ENCODE measurements at places on chromosomes 13 and 19.

DNA sequence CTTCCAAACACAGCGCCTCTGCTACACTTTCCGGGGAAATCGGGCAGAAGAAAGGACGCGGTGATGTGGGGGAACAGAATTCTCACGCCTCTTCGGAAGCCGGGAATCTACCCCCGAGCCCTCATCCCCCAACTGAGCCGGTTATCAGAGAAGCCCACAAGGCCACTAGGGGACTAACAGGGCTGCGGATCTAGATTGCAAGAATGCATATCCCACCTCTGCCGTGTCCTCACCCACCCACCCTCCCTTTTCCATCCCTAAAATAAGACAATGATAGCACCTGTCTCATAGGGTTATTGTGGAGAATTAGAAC lies 1.1 kb downstream of the IGFLR1 start:
- no peak for DNase-seq

GRCh38 chr19:3287814-3288213 lies 63.4 kb downstream of the CELF5 start:
- DNase-seq: no peak

DNA sequence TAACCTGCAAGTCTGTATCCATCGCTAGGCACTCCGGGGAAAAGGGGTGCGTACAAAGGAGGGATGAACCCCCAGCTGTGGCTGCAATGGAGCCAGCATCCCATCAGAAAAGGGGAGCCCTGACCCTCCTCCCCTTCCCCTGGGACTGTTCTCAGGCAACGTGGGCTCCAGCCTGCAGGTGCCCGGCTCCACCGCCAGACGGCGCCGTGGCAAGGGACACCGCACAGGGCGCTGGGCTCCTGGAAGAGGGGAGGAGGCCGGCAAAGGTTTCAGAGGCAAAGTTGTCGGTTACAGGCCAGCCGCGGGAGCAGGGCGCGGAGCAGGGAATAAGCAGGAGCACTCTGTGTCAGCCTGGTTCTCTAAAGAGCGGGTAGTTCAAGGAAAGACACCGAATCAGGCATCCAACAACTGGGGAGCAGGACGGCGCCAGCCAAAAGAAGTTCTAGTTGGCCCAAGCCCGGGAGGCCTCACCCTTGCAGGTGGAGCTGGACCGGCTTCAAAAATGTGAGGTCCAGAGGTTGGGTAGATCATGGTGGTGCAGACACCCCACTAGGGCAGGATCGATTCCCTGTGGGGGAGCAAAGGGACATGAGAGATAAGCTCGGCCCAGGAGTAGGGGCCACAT lies 53.0 kb upstream of the ATP12A start:
- DNase-seq: peak; percentile 78

DNA sequence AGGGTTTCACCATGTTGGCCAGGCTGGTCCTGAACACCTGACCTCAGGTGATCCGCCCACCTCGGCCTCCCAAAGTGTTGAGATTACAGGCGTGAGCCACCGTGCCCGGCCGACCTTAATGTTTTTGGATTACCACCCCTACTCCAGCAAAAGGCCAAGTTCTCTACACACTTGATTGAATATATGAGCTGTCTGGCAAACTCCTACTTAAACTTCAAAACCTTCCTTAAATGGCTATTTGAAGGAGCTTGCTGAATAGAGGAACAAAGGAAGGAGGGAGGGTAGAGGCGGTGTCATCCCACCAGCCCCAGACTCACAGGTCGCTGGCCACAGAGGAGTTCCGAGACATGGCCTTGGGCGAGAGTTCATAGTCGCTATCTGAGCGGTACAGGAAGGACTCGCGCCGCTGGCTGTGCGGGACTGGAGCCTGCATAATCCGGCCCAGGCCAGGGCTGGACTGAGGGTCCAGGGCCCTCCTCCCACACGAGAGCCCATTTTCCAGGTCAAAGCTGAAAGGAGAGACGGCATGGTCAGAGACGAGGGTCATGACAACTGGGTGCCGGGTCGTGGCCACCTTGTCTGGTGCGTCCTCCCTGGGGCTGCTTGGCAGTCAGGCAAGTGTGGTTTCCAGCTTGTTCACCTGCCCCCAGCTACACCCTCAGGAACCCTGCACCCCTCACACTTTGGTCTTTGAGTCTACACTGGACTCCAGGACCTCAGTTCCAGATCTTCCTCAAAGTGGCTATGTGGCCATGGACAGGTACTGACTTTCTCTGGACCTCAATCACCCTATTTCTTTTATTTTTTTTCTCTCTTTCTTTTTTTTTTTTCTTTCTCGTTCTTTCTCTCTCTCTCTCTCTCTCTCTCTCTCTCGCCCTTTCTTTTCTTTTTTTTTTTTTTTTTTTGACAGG lies 4.2 kb downstream of the PDE4C start:
- no peak for DNase-seq

GRCh38 chr13:63546524-63546923 lies 2130.9 kb upstream of the PCDH20 start:
- no peak for DNase-seq

- DNase-seq: no peak
Observed at GRCh38 chr13:28503182-28503967, 8.4 kb upstream of the FLT1 start.

GRCh38 chr13:95386370-95386769 lies 85.1 kb upstream of the ABCC4 start:
- DNase-seq: no peak

GRCh38 chr19:33460221-33460908 lies 61.2 kb downstream of the PEPD start:
- DNase-seq: no peak

DNA sequence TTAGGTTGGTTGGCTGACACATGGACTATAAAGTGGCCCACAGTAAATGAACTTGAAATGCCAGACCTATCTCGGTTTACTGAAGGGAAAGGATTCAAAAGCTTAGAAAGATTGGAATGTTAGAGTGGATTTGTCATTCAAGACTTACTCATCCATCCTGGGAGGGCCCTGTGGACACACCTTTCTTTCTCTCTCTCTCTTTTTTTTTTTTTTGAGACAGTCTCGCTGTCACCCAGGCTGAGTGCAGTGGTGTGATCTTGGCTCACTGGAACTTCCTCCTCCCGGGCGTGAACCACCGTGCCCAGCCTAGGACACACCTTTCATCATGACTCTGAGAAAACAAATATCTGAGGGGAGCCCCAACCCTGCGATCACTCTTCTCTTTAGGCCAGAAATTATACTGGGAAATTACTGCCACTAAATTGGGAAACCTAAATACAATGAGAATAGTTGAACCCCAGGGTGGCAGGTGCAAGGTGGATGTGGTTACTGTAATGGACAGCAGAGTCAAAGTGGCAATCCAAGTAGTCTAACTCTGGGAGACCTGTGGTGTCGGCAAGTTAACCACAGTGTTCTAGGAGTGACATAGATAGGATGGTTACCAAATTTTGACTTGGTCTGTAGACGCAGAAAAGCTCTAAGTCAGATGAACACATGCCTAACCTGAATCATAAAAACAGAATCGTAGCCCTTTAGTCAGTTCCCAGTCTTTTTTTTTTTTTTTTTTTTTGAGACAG lies 47.1 kb upstream of the ZMYM5 start:
- DNase-seq: no peak

DNA sequence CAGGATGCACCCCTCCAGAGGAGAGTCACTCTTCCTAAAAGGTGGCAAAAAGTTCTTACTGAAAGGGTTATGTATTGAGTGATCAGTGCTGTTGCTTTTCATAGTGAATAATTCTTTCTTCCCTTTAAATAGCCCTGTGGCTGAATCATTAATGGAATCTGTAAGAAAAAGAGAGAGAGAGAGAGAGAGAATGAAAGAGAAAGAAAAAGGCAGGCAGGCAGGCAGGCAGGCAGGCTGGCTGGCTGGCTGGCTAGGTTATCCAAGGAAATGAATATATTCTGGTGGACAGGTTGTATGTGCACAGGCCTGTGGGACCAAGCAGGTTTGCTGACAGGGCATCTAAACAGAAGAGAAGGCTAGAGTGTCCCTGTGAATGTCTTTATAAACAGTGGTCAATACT lies 100.5 kb downstream of the DLEU7 start:
- no peak for DNase-seq

DNA sequence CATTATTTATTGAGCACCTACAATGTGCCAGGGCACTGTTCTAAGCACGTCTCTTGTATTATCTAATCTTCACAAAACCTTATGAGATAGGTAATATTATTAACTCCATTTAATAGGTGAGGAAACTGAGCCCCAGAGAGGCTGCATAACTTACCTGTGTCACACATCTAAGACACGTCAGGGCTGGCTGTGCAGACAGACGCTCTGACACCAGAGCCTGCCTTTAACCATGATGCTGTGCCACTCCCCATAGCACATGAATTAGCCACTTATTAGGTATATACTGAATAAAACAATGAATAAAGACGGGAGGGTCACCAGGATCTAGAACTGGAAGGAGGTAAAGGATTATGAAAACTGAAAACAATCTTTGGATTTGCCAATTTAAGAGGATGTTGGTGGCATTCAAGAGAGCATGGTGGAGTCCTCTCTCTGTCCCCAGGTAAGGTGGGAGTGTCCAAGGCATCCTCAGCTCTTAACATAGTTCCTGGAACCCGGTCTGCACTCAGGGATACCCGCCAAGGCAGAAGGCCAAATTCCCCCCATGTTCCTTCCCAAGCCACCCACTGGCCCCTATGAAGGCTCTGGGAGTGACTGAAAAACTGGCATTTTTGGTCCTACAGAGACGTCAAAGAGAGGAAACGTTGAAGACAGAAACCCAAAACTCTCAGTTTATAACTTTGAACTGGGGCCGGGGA lies 479.7 kb downstream of the FOXO1 start:
- no peak for DNase-seq

- no peak for DNase-seq
Observed at GRCh38 chr19:17757125-17757524, 5.8 kb downstream of the FCHO1 start.

GRCh38 chr13:76129305-76130000 lies 493.3 kb downstream of the LMO7 start:
- DNase-seq: no peak

DNA sequence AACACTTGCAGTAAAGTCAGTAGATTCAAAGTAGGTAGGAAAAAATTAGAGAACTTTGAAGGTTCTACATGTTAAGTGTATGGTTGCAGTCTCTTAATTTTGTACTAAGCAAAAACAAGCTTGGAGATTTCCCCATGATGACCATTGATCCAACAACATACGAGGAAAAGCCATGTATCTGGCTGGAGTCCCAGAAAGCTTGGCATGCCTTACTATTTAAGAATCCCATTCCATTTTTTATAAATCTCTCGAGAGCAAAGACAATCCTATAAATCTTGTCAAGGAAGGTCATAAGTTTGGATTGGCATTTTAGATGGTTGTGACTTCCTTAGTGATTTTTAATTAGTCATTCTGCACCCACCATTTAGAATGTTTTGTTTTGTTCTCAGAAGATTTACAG lies 495.9 kb downstream of the GPC5 start:
- DNase-seq: no peak

- no peak for DNase-seq
Observed at GRCh38 chr19:28397306-28397705, 815.6 kb downstream of the UQCRFS1 start.

GRCh38 chr13:51612867-51613266 lies 28.6 kb downstream of the WDFY2 start:
- DNase-seq: no peak

GRCh38 chr13:95624020-95624419 lies 20.5 kb downstream of the DZIP1 start:
- DNase-seq: peak; percentile 38

DNA sequence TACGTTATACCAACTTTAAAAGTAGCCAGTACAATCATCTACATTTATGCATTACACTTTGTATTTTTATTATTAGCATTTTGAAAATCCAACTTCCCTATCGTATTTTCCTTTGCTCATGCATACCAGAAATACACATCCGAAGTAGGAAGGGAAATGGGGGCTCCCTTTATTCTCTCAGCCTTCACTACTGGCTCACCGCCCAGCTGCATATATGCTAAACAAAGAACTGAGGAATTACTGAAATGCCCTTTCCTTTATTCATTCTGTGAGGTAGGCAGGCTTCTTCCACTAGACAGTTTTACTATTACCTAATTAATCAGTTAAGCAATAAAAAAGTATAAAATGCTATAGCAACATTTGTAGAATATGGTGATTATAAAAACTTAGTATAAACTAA lies 291.6 kb downstream of the KLF12 start:
- no peak for DNase-seq

GRCh38 chr19:50759886-50760285 lies 10.4 kb upstream of the GPR32 start:
- no peak for DNase-seq

DNA sequence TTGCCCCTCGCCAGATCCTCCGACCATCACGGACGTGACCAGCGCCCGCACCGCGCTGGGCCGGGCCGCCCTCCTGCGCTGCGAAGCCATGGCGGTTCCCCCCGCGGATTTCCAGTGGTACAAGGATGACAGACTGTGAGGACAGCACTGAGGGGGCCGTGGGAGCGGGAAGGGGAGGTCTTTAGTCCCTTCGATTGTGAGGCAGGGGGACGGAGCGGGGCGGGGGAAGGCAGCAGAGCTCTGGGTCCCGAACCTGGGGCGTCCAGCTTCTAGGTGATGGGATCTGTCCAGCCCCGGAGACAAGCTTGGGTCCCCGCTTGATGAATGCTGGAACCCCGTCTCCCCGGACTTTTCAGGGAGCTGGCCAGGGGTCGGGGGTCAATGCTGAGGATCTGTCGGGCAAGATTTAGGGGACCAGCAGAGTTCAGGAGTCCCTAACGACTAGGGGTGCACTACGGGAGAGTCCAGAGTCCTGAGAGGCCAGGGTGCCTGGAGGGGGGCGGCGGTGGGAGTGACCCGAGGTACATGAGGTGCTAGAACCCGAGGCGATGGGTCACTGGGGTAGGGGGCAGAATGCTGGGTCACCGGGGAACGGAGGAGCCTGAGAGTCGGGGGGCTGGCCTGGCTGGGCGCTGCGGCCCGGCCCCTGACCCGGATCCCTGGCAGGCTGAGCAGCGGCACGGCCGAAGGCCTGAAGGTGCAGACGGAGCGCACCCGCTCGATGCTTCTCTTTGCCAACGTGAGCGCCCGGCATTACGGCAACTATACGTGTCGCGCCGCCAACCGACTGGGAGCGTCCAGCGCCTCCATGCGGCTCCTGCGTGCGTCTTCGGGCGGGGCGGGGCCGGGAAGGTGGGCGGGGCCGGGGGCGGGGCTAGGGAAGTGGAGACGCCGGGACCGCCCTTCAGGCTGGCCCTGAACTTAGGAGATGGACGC lies 14.6 kb downstream of the VSIG10L start:
- DNase-seq: no peak

DNA sequence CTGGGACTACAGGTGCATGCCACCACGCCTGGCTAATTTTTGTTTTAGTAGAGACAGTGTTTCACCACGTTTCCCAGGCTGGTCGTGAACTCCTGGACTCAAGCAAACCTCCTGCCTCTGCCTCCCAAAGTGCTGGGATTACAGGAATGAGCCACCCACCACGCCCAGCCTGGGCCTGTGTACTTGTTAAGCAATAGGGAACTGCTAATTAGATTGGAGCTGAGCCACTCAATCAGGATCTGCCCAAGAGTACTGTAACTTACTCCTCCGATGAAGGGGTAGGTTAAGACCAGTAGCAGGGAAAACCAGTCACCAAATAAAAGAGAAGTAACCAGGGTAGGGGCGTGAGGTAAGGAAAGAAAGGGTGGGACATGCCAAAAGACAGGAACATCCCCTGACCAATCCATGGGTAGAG lies 2.3 kb downstream of the DDX39A start:
- DNase-seq: no peak
